Hair follicle dermal papilla cell (primary cell): ENCODE measurements at places on chromosomes 4 and X. TPM values are rescaled to one million over a fixed set of nuclear protein-coding genes. Genes with fewer than 3 reads are reported as not detected.

PCDH18 gene
- 382 and 492 TPM in 2 replicates for total RNA-seq

STAP1 gene
- not detected in 2 replicates for total RNA-seq

TMEM150C gene
- 2.2 and 3.6 TPM in 2 replicates for total RNA-seq

LDOC1 gene
- 8.3 and 9.6 TPM in 2 replicates for total RNA-seq

NXF2 gene
- total RNA-seq: not detected in 2 replicates

SULT1B1 gene
- total RNA-seq: under 0.01 and 0.12 TPM in 2 replicates

SASH3 gene
- not detected in 2 replicates for total RNA-seq

UNC5C gene
- total RNA-seq: 4.7 and 6.8 TPM in 2 replicates

SPANXD gene
- not detected in 2 replicates for total RNA-seq

CLIC2 gene
- total RNA-seq: 5.1 and 7.8 TPM in 2 replicates

NCAPG gene
- 3.6 and 5.4 TPM in 2 replicates for total RNA-seq
